ENCODE measurements at places on chromosomes 4 and X. TPM values are rescaled to one million over a fixed set of nuclear protein-coding genes. Genes with fewer than 3 reads are reported as not detected.

DNA sequence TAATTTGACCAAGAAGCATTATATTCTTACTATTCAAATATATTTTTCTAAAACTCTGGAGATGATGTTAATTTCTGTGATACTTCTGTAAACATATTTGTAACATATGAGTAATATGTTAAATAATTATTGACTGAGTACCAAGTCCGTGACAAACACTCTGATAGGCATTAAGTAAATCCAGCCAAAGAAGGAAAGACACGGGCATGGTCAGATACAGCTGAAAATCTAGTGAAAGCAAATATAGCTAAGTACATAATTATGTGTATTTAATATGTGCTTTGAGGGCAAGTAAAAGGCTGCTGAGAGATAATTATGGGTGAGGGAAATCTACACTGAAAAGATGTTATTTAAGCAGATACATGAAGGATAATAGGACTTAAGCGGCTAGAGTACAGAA lies 1263.6 kb upstream of the ADGRL3 start:
- no peak for DNase-seq

GRCh38 chr4:61320154-61320553 lies 120.0 kb downstream of the ADGRL3 start:
- no peak for DNase-seq

Gene ATP2B3
- not detected for total RNA-seq

DNA sequence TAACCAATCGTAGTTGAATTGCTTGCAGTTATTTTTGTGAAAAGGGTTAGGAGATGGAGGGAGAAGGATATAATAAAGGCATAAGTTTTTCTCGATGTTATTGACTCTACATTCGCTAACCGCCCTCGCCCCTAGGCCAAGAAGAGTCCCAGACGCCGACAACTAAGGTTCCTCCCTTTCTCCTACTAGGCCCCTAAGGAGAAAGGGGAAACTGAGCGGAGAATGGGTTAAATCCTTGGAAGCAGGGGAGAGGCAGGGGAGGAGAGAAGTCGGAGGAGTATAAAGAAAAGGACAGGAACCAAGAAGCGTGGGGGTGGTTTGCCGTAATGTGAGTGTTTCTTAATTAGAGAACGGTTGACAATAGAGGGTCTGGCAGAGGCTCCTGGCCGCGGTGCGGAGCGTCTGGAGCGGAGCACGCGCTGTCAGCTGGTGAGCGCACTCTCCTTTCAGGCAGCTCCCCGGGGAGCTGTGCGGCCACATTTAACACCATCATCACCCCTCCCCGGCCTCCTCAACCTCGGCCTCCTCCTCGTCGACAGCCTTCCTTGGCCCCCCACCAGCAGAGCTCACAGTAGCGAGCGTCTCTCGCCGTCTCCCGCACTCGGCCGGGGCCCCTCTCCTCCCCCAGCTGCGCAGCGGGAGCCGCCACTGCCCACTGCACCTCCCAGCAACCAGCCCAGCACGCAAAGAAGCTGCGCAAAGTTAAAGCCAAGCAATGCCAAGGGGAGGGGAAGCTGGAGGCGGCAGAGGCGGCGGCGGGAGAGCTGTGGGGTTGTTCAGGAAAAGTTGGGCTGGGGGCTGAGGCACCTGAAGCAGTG lies 5.9 kb downstream of the ATOH1 start:
- DNase-seq, result no peak

DNA sequence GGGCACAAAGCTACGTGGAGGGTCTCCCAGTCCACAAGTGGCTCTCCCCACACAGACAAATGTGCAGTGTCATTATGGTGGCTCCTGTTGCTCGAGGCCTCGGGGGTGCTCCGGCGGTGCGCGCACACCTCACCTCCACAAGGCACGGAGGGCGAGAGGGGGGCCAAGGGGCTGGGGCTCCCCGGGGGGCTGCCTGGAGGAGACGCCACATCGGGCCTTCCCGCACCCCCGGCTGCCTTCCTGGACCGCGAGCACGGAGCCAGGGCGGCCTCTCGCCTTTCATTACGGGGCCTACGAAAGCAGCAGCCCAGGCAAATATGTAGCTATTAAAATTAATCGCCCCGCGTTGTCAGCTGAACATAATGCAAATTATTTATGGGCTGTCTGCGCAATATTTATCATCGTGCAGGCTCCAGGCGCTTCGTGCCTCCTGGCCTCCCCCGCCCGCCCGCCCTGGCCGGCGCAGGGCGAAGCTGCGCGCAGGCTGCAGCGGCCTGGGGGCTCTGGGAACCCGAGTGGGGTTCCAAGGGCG lies 70.8 kb upstream of the BCOR start:
- DNase-seq, result no peak

DNA sequence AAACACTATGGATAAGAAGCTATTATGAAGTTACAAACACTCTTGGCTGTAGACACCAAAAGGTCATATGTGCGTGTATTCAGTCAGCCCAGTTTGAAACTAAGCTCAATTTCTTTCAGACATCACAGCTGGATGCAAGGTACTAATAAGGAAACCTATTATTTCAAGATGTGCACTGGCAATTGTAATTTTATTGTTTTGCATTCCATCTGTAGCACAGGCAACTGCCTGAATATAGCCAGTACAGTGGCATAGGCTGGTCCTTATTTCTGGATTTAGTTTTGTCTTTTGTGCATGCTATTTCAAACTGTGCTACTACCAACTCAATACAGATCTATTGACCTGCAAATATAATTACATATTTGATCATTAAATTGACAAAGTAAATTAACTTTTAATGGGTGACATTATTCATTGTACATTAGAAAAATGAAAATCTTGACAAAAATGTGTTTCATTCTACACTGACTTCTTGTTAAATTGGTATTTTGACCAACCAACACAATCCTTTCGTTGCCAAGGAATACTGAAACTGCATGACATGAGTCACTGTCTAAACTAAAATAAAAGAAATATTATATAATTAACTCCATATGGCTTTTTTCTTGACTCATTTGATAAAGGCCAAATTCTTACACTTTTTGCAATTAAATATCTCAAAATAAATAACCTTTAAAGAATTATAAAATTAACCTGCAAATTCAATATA lies 594.3 kb upstream of the ADGRL3 start:
- no peak for DNase-seq

DNA sequence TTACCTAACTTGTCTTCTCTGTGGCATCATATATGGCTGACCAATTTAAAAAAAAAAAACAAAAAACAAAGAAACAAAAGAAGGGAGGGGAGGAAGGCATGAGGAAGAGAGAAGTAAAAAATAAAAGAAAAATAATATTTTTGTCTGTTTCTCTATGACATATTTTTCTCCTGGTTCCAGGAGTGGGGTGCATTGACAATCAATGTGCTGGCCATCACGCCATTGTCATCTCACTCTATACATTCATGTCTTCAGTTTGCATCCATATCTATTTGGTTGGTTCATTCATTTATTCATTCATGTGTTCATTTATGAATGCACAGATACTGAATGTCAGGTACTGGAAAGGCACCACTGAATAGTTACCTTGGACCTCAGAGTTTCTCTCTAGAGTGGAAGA lies 183.4 kb downstream of the DCHS2 start:
- DNase-seq, result no peak

Gene CYBB
- total RNA-seq, result 0.24 TPM

Gene KLHL13
- 9.4 TPM for total RNA-seq

Gene UCHL1
- total RNA-seq, result 37.7 TPM

GRCh38 chr4:84258905-84259830 lies 239.9 kb downstream of the NKX6-1 start:
- DNase-seq, result no peak

GRCh38 chr4:163618845-163619244 lies 124.4 kb downstream of the TMA16 start:
- DNase-seq, result no peak

Gene SHROOM2
- 4.3 TPM for total RNA-seq

GRCh38 chr4:6104541-6105130 lies 86.4 kb upstream of the C4orf50 start:
- no peak for DNase-seq

Gene ETDA
- not detected for total RNA-seq

- DNase-seq, result no peak
Observed at GRCh38 chr4:6221851-6222760, 21.8 kb upstream of the JAKMIP1 start.

DNA sequence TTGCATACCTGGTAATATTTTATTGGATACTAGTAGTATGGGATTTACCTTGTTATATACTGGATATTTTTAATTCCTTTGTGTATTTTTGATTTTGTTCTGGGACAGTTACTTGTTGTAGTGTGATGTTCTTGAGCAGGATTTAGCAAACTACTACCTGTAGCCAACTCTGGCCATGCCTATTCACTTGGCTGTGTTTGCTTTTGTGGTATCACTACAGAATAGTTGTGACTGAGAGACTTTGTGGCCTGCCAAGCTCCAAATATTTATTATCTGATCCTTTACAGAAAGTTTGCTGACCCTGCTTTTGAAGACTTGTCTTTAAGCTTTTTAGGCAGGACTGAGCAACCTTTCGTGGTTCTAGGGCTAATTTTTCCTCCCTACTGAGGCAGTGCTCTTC lies 17.8 kb downstream of the ZCCHC4 start:
- DNase-seq, result no peak

GRCh38 chrX:455199-455598 lies 68.5 kb upstream of the PPP2R3B start:
- no peak for DNase-seq

DNA sequence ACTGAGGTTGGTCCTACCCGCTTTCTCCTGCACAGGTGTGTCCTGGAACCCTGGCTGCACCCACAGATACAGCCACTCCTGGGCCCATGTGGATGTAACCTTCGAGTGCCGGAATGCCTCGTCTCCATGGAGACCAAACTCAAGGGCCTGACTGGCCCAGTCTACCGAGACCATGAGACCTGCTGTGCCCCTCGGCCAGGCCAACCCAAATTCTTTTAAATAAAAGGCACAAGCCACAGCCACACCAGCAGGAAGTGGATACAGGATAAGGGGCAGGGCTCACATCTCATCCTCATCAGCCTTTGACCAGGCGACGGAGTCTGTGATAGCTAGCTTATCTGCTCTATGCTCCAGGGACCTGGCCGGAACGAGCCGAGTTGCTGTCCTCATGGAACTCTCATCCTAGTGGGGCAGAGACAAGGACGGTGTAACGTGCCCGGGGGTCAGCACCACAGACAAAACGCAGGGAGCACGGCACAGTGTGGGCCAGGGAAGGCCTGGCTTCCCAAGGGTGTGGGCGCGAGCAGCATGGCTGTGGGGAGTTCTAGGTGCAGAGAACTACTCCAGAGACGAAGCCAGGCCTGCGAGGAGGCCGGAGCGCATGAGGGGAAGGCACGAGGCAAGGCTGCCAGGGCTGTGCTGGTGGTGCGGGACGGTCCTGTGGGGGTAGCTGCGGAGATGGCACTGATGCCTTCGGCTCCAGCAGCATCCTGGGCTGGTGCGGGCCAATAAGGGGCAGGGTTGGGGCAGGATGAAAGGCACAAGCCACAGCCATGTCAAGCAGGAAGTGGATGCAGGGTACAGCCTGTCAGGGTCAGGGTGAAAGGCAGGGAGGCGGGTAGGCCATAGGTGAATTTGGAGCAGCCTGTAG lies 22.7 kb downstream of the NOP14 start:
- no peak for DNase-seq

GRCh38 chrX:21939906-21940305 lies 603 bp upstream of the SMS start:
- DNase-seq, result no peak

- DNase-seq, result no peak
Observed at GRCh38 chrX:50756276-50756675, 57.7 kb downstream of the SHROOM4 start.

GRCh38 chr4:123599920-123600810 lies 203.6 kb downstream of the SPRY1 start:
- peak; percentile 74 for DNase-seq

DNA sequence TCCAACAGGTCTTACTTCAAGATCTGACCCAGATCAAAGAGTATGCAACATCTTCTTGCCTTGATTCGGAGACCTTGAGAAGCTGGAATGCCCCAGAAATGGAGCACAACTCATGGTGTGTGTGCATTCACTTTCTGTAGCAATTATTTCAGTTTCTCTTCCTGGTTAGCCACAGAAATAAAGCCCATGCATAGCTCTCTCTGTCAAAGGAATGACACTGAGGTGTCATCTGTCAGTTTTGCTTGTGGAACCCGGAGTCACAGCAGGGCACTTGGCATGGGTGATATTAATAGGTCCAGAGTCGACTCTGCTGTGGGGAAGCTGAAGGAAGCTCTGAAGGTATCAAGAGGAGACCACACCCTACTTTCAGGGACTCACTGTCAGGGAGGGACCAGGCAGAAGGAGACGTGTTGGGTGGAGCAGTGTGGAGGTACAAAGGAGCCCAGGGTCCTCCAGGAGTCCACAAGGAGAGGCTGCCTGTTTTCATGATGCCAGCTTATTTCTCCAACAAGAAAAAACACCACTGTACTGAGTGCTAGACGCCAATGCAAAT lies 10.7 kb downstream of the CLNK start:
- no peak for DNase-seq

GRCh38 chrX:67624325-67624724 lies 80.5 kb downstream of the AR start:
- no peak for DNase-seq

- no peak for DNase-seq
Observed at GRCh38 chr4:13940921-13941320, 313.4 kb upstream of the BOD1L1 start.

Gene RIPPLY1
- total RNA-seq, result not detected

Gene TDO2
- total RNA-seq, result 0.11 TPM

GRCh38 chr4:147596981-147597380 lies 20.2 kb upstream of the TMEM184C start:
- peak; percentile 51 for DNase-seq

- no peak for DNase-seq
Observed at GRCh38 chr4:104490096-104490769, 4.5 kb downstream of the CXXC4 start.

DNA sequence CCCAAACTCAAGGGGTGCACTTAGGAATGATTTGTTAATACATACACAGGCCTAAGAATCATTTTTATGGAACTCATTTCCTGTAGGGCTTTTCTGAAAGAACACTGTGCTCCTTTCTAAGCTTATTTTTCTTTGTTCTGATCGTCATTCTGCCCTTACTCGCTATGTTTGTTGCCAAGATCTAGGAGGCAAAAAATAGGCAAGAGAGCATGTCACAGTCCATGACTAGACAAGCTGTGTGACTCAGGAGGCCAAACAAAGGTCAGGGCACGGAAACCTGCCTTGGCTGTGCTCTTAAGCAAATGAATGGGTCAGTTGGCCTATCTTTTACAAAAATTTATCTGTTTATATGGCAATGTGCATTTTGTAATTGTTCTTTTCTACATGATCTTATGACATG lies 42.5 kb upstream of the C1GALT1C1 start:
- DNase-seq, result peak; percentile 8

DNA sequence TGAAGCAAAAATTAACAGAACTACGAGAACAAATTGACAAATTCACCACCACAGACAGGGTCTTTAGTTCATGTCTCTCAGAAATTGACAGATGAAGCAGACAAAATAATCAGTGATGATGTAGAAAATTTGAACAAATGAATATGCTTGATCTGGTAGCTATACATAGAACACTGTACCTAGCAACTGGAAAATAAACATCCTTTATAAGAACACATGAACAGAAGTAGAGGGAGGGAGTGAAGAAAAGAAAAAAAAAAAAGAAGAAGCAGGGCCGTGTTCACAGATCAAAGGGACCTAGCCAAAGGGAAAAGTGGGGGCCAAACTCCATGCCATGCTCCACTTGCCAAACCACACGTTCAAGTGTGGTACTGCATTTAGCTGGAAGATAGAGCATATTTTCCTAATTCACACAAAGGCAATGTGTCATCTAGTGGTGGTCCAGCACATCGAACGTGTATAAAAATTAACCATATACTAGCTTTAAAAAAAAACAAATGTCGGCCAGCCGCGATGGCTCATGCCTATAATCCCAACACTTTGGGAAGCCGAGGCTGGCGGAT lies 5.6 kb upstream of the THOC2 start:
- DNase-seq, result no peak

GRCh38 chr4:41853973-41854372 lies 81.3 kb upstream of the TMEM33 start:
- no peak for DNase-seq

GRCh38 chrX:39149761-39150160 lies 348.5 kb downstream of the MID1IP1 start:
- no peak for DNase-seq
